ENCODE measurements at places on chromosomes 2 and 18.

DNA sequence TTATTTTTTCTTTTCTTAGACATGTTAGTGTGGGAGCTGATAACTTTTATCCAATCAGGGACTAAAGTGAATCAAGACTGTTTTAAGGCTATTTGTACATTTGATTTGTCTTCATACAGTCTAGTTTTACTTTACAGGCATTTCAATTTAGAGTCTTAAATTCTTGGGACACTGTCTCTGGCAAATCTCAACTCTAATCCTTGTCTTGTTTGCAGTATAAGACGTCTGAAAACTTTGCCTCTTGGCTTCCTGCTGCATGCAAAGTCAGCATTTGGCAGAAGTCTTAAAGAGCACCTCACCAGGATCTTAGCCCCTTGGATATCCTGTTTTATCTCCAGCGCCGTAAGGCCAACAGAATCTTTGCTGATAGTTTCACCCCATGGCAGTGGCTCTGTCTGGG lies 30.3 kb downstream of the SPOPL start:
- no peak for DNase-seq

DNA sequence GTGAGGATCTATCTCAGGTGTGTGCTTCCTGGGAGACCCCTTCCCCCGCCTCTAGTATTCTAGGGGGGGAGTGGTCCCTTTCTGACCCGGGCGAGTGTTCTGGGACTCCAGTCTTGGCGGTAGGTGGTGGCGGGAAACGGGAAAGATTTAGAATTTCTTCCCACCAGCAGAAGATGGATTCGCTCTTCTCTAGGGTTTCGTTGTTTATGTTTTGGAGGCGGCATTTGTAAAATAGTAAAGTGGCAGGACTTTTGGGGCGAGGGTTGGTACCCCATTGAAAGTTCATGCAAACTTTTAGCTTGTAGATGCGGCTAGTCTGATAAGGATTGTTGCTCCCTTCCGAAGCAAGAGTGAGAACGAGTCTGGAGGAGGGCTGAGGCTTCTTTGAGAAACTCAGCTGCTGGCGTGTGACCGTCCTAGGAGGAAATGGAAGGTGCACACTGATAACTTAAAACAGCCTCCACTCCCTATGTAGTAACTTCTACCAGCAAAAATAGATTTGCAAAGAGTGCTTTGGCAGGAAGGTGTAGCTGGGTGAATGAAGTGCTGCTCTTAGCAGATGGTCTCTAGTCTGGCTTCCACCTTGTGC lies 412 bp downstream of the GPD2 start:
- DNase-seq, result no peak

- no peak for DNase-seq
Observed at GRCh38 chr18:48300463-48300961, 108.7 kb downstream of the ZBTB7C start.

DNA sequence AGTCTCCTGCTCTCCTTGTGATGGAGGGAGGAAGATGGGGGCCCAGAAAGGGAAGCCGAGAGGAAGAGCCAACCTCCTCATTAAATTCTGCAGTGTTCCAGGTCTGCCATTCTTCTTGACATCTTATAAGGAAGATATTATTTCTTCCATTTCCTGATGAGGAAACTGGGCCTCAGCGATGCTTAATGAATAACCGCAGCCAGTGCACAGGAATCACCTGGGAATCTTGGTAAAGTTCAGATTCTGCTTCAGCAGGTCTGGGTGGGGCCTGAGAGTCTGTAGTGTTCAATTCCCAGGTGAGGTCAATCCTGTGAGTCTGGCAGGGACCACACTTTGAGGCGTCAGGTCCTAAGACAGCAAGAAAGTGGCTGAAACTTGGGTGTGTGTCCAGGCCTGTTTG lies 17.3 kb downstream of the PCARE start:
- no peak for DNase-seq

DNA sequence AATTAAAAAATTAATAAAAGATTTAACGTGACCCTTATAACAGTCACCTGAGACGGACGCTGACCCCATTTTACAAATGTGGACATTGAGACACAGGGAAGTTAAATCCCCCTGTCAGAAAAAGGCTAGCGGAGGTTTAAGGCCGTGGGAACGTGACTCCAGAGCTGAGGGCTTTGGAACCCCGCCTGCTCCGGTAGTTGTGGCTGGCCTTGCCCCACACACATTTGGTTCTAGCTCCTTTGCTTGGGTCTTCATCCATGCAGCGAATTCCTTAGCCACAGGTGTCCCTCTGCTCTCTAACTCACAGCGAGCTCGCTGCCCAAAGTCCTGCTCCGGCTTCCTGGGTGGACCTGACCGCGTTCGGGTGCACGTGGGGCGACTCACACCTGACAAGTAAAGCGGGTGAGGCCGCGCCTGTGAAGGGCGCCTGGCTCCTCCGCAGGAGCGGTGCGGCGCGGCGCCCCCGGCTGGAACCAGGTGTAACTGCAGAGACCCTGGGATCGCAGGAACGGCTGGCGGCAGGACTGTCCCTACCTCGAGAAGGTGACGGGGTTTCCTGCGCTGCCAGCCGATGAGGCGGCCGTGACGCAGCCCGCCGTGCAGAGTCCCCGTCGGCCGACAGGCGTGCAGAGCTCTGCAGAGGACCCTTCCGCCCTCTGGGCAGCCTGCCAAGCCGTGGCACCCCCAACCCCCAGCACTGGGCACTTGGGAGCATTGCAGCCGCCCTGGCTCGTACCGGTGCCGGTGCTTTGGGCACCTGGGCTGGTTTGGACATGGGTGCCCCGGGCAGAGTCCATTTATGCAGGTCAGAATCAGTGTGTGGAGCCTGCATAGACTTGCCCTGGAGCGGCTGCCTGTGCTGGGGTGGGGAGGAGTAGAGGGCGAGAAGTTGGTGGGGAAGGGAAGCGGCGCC lies 2.4 kb upstream of the PROC start:
- peak; percentile 62 for DNase-seq

DNA sequence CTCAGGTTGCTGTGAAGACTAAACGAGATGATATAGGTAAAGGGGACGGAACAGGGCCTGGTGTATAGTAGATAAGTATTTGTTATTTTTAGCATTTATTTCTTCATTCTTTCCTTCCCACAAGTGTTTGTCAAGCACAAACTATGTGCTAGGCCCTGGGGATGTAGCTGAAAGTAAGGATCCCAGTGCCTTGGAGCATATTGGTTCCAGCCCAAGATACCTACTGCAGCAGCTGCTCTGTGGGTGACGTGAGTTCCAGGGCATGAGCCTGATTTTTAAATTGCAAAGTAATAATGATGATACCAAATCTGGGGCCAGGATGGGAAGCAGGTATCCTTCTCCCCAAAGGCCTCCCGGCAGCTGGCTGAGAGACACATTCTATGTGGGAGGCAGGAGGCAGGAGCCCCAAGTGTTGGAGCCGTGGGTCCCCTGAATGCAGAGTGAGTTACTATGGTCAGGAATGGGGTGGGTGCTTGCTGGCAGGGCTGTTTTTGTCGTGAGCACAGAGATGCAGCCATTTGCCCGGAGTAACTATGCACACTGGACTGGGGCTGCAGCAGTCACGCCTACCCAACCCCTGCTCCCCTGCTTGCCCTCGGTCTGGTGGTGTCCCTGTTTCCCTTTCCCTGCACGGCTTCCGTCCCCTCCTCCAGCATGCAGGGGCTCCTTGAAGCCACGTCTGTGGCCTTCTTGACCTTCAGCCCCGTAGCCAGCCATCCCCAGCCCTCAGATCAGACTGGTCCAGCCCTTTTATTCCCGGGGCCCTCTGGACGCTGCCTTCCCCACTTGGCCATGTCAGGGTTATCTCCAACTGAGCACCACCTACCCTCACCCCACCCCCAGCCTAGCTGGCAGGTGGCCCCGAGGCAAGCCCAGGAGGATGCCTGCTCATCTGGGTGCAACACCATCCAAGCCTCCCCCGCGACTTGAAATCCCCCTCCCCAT lies 52.4 kb downstream of the INHBB start:
- no peak for DNase-seq

GRCh38 chr2:225282858-225283710 lies 116.4 kb upstream of the NYAP2 start:
- DNase-seq, result no peak

DNA sequence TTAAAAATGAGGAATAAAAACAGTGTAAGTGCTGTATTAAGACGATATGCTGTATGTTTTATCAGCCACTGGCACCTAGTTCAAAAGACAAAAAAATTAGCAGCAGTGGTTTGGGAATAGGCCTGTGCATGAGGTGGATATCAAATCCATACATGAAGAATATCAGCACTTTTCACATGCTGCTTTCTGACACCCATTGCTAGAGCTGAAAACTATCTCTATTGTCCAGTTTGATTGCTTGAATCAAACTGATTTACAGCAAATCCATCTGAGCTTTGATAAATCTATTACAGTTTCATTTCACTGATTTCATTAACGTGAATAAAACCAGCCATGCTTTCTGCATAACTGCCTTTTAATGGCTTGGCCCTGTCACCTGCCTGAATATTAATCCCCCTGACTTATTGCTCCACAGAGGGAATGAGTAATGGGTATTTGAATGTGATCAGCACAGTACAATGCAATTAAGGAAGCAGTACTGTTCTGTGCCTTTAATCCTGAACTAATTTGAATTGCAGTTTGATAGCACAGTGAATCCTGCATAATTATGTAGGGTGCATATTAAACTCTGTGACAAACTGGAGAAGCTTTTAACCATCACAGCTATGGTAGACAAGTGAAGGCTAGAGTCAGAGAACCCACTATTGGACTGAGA lies 154.0 kb downstream of the GPD2 start:
- no peak for DNase-seq

DNA sequence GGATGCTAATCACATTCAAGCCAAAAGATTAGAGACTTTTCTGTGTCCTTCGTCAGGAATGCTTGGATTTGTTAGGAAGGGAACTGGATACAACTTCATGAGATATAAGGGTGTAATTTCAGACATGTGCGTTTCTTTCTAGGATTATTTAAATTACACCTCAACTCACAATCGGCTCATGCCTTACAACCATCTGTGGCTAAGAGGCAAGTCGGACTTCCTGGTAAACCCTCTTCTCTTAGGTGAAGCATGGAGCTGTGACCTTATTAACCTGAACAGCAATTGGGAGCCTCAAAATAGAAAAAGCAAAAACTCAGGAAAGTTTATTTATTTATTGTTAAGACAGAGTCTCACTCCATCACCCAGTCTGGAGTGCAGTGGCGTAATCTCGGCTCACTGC lies 61.8 kb downstream of the SEMA4F start:
- DNase-seq, result no peak

DNA sequence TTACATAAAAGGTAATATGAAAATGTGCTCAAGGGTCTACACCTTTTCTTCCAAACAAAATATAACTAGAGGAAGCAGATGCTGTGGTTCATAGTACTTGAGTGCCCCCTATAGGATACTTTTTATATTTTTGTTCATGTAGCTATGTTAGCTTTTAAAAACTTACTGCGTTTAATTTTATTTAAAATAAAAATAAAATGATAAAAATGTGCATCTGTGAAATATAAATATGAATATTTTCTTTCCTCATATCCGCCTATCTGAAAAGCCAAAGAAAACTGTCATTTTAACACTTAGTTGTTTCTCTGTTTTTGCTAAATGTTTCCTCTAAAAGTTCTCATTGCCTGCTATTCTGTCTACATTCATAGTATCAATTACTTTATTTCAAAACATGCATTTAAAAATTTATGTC lies 9.6 kb upstream of the LRP1B start:
- no peak for DNase-seq

DNA sequence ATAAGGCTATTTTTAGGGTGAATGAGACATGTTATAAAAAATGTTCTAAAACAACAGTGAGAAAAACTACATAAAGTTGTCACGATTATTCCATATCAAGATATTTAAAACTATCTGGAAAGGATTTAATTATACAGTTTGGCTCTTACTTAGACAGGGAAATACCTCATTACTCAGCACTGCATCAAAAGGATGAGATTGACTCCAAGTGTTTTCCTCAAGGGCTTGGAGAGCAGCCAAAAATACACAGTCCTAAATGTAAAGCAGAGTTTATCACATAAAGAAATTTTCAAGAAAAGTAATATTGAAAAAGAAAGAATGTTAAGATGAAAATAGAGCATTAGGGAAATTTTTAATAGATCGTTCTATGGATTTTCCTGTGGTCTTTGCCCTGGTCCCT lies 285.5 kb upstream of the NETO1 start:
- DNase-seq, result no peak

GRCh38 chr2:168669151-168669550 lies 133.3 kb upstream of the NOSTRIN start:
- no peak for DNase-seq

DNA sequence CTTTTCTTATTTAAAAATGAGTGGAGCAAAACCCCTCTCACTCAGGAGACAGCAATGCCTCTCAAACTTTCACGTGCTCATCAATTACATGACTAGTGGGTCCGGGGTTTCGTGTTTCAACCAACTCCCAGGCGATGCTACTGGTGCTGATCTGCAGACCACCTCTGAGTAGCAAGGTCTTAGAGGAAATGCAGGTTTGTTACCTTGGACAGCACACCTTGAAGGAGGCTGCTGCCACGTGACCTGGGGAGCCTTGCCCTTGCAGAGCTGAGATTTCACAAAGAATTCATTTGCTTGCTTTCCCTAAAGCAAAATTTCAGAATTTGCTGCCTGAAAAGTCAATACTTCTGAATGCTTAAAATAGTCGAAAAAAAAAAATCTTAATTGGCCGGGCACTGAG lies 32.4 kb downstream of the SMIM21 start:
- no peak for DNase-seq

GRCh38 chr2:188776634-188777033 lies 197.5 kb upstream of the COL3A1 start:
- DNase-seq, result no peak
